ENCODE measurements at places on chromosomes 4 and X. TPM values are rescaled to one million over a fixed set of nuclear protein-coding genes. Genes with fewer than 3 reads are reported as not detected.

- DNase-seq: peak; percentile 40
- H3K27ac ChIP-seq: no peak overlapping the region
- peak overlapping the region; percentile 69 for H3K4me3 ChIP-seq
- H3K36me3 ChIP-seq: no peaks in the 10 kb centered on the region
Measured at GRCh38 chr4:2364654-2365053, 53.8 kb downstream of the ZFYVE28 start.

The LNX1 gene
- total RNA-seq: not detected

GRCh38 chr4:147761218-147761883 lies 29.5 kb downstream of the ARHGAP10 start:
- no peak overlapping the region for H3K4me3 ChIP-seq
- no peaks in the 10 kb centered on the region for H3K27me3 ChIP-seq
- DNase-seq: no peak
- H3K36me3 ChIP-seq: no peaks in the 10 kb centered on the region

GRCh38 chr4:102252171-102252570 lies 93.1 kb downstream of the SLC39A8 start:
- H3K27me3 ChIP-seq: no peaks in the 10 kb centered on the region
- no peaks in the 10 kb centered on the region for H3K36me3 ChIP-seq
- H3K4me1 ChIP-seq: no peaks in the 10 kb centered on the region
- DNase-seq: no peak

The SLITRK4 gene
- total RNA-seq: not detected

DNA sequence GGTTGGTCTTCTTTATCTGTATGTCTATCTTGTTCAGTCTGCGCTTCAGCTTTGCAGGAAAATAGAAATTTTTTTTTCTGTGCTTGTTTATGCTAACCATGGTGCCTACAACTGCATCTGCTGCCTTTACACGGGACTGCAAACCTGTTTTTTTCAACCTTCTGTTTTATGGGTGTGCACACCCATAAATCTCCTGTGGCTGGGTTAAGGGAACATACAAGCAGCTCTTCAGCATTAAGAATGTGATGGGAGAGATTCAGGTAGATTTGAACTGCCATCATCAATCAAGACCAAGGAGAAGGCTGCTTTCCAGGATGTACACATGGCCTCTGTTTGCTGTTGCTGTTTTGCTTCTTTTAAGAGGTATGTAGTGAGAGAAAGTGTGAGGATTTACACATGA lies 502.9 kb downstream of the ANKRD50 start:
- H3K27ac ChIP-seq: no peak overlapping the region
- H3K27me3 ChIP-seq: no peaks in the 10 kb centered on the region
- H3K36me3 ChIP-seq: no peaks in the 10 kb centered on the region

DNA sequence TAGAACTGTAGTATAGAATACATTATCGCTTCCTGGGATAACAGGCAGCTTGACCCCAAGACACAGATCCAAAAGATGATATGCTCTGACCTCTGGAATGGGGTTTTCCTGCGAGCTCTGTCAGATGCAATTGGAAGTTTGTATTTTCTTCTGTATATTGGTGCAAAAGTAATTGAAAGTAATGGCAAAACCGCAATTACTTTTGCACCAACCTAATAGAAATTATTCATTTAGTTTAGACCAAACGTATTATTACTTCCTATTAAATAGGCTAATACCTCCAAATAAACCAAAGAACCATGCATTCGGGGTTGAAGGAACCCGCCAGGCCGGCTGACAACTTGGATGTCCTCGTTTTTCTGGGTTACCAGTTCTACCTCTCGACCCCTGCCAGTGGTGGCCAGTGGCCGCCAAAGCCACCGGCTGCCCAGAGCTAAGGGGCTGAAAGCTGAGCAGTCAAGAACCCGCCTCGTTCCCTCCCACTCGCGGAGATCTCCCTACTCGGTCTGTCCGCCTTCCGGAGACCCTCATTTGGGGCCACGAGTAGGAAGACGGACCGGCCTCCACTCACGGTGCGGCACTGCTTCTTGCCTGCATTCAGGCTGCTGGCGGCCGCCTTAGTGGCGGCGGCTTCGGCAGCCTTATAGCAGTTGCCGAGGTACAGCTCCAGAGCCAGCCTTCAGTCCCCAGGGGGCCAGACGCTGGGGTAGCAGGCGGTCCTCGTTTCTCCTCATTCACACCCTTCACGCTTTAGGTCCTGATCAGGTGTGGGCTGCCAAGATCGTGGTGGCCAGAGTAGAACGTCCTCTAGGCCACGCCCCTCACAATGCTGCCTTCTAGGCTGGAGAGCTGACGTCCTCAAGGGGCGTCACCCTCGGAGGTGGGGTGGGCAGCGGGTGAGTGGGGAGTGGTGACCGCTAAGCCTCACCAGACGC lies 121.9 kb downstream of the RBMX2 start:
- no peaks in the 10 kb centered on the region for H3K36me3 ChIP-seq
- no peak overlapping the region for H3K27ac ChIP-seq
- no peak for DNase-seq
- H3K4me3 ChIP-seq: peak overlapping the region; percentile 56
- peaks cover 3% of the 10 kb centered on the region for H3K4me1 ChIP-seq
- no peaks in the 10 kb centered on the region for H3K27me3 ChIP-seq

- H3K27ac ChIP-seq: no peak overlapping the region
- H3K4me1 ChIP-seq: peaks cover 2% of the 10 kb centered on the region
- no peak overlapping the region for H3K4me3 ChIP-seq
- no peaks in the 10 kb centered on the region for H3K36me3 ChIP-seq
Measured at GRCh38 chrX:20452487-20452886, 185.8 kb upstream of the RPS6KA3 start.

The PCDH19 gene
- total RNA-seq: not detected

The SLC4A4 gene
- not detected for total RNA-seq

GRCh38 chr4:53671757-53672156 lies 80.5 kb upstream of the LNX1 start:
- no peak overlapping the region for H3K4me3 ChIP-seq
- H3K36me3 ChIP-seq: no peaks in the 10 kb centered on the region
- no peaks in the 10 kb centered on the region for H3K4me1 ChIP-seq

GRCh38 chrX:42050345-42050744 lies 127.0 kb upstream of the CASK start:
- DNase-seq: no peak
- H3K4me3 ChIP-seq: no peak overlapping the region
- no peaks in the 10 kb centered on the region for H3K27me3 ChIP-seq
- H3K27ac ChIP-seq: no peak overlapping the region
- H3K36me3 ChIP-seq: no peaks in the 10 kb centered on the region

DNA sequence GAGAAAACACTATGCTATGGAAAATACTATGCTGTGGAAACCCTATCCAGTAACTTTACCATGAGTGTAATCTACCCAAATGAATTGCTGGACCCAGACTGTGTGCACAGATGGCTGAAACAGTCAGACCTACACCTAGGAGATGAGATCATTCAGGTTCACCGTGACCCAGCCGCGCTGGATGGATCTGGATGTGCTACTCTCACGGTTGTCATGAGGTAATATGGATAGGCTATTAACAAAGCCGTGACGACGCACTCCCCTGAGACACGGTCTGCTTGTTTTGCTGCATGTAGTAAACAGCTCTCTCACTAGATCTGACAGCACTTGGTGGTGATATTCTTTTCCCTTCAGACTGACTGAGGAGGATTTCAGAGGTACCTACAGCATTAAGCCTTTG lies 832.5 kb upstream of the GRID2 start:
- H3K36me3 ChIP-seq: no peaks in the 10 kb centered on the region
- no peaks in the 10 kb centered on the region for H3K4me1 ChIP-seq
- no peaks in the 10 kb centered on the region for H3K27me3 ChIP-seq
- no peak overlapping the region for H3K4me3 ChIP-seq
- DNase-seq: no peak

Data from activated B cell treated with CpG ODN at 0.5 μM for 24 hours (primary cell).